ENCODE measurements at places on chromosomes 7 and 10. TPM values are rescaled to one million over a fixed set of nuclear protein-coding genes. Genes with fewer than 3 reads are reported as not detected.

GRCh38 chr10:132076578-132077081 lies 10.9 kb downstream of the JAKMIP3 start:
- no peak overlapping the region for H3K4me3 ChIP-seq
- no peaks in the 10 kb centered on the region for H3K4me1 ChIP-seq
- no peaks in the 10 kb centered on the region for H3K36me3 ChIP-seq
- no peak for DNase-seq
- no peak overlapping the region for H3K27ac ChIP-seq
- no peaks in the 10 kb centered on the region for H3K27me3 ChIP-seq

- no peak for DNase-seq
- H3K27me3 ChIP-seq: no peaks in the 10 kb centered on the region
- no peak overlapping the region for H3K27ac ChIP-seq
- no peak overlapping the region for H3K4me3 ChIP-seq
- no peaks in the 10 kb centered on the region for H3K4me1 ChIP-seq
- H3K36me3 ChIP-seq: no peaks in the 10 kb centered on the region
These were observed 2.7 kb downstream of the OPN4 start for GRCh38 chr10:86657011-86657395.

DNA sequence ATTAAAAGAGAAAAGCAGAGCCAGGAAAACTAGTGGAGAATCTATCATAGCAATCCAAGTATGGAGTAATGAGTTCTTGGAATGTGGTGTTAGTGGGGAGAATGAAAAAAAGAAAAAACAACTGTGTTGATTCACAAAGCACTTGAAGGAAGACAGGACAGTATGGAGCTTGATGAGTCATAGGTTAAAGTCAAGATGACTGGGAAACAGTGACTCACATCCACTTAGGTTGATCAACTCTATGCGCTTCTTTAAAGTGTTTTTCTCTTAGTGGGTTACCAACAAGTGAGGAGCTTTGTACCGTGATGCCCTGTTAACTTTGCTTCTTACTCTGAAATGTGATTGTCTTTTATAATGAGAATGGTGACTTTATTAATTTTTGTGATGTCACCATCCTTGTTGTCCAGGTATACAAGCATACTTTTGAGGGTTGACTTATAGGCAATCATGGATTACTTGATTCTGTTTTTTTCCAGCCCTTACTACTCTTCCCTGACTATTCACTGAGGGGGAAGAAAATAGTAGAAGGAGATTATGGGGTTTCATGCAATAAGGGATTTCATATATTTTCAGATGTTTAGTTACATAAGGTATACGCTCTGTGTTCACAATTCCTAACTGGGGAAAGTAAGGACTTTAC lies 32.1 kb upstream of the MDFIC start:
- no peak overlapping the region for H3K27ac ChIP-seq
- DNase-seq: no peak
- H3K4me1 ChIP-seq: no peaks in the 10 kb centered on the region
- no peak overlapping the region for H3K4me3 ChIP-seq
- H3K27me3 ChIP-seq: no peaks in the 10 kb centered on the region

- H3K4me3 ChIP-seq: no peak overlapping the region
- H3K27ac ChIP-seq: no peak overlapping the region
- H3K4me1 ChIP-seq: peaks cover 11% of the 10 kb centered on the region
- no peaks in the 10 kb centered on the region for H3K27me3 ChIP-seq
These were observed 1.1 kb downstream of the NANOS1 start for GRCh38 chr10:119030421-119031250.

GRCh38 chr7:50826371-50827172 lies 43.9 kb upstream of the GRB10 start:
- DNase-seq: no peak
- H3K4me3 ChIP-seq: no peak overlapping the region
- H3K27ac ChIP-seq: no peak overlapping the region
- H3K4me1 ChIP-seq: no peaks in the 10 kb centered on the region
- H3K27me3 ChIP-seq: no peaks in the 10 kb centered on the region
- no peaks in the 10 kb centered on the region for H3K36me3 ChIP-seq

The SVIL gene
- 5.9 TPM for total RNA-seq
